ENCODE measurements at places on chromosomes 2 and 18.
A peak's percentile ranks its signal among the peaks of the same experiment; 100 is the strongest.

- no peak for DNase-seq
Observed at GRCh38 chr18:70158992-70159717, 46.3 kb downstream of the RTTN start.

GRCh38 chr2:156077041-156077742 lies 255.3 kb downstream of the NR4A2 start:
- no peak for DNase-seq

DNA sequence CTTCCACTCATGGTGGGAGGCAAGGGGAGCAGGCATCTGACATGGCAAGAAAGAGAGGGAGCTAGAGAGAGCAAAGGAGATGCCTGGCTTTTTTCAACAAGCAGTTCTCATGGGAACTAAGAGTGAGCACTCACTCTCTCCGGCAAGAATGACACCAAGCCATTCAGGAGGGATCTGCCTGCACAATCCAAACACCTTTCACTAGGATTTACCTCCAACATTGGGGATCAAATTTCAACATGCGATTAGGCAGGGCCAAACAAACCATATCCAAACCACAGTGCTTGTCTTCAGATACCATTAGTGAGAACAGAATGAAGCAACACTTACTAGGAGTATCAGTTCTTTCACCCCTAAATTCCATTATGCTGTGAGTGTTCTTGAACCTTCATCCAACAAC lies 77.3 kb downstream of the FIGN start:
- DNase-seq: peak; percentile 32

GRCh38 chr2:4947911-4948310 lies 744.3 kb upstream of the SOX11 start:
- no peak for DNase-seq

DNA sequence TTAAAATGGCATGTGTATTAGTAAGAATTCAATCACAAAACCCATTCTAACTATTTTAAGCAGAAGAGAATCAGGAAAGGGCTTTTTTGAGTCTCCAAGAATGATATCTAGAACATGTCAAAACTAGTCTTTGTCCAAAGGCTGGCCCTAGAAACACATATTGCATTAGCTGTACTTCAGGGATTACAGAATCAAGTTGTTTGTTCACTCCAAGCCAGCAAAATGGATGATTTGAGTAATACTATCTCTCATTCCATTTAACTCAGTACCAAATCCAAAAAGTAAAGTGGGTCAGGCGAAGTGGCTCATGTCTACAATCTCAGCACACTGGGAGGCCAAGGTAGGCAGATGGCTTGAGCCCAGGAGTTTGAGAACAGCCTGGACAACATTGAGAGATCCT lies 41.3 kb downstream of the ATF2 start:
- peak; percentile 15 for DNase-seq

GRCh38 chr2:130884503-130884902 lies 47.8 kb downstream of the ARHGEF4 start:
- DNase-seq: no peak

DNA sequence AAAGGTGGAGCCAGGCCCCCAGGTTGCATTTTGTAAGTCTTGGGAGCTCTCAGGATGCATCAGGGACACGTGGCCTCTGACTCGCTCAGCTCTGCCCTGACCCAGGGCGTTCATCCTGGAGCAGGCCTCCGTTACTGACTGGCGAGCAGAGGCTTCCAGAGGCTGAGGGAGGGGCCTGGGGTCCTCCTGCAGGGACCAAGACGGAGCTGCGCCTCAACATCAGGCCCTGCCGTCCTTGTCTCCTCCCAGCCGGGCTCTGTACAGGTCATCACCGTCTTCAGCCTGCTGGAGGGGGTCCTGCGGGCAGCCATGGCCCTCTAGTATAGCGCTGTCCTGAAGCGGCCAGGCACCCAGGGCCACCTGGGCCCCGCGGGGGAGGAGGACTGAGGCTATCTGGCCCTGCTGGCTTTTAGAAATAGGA lies 10.2 kb upstream of the ALPP start:
- no peak for DNase-seq

DNA sequence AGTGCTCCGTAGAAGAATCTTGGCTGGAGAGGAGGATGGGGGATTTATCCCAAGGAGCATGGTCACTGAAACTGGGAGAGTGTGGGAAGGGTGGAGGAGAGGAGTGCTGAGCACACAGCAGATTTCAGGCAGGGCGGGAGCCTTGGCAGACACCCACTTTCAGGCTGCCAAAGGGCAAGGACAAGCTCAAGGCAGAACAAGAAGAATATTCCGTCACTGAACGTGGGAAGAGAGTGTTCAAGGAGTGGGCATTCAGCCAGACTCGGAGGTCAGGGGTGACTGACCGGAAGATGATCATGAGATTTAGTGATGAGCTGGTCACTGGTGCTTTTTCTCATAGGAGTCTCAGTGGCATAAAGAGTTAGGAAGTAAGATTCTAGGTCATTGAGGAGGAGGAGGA lies 136.2 kb upstream of the RASGRP3 start:
- DNase-seq: peak; percentile 62

DNA sequence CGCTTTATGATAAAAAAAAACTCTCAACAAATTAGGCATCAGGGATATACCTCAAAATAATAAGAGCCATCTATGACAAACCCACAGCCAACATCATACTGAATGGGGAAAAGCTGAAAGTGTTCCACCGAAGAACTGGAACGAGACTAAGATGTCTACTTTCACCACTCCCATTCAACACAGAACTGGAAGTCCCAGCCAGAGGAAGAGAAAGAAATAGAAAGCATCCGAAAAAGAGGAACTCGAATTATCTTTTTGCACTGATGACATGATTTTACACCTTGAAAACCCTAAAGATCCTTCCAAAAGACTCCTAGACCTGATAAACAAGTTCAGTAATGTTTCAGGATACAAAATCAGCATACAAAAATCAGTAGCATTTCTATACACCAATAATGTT lies 121.6 kb downstream of the ZRANB3 start:
- no peak for DNase-seq

DNA sequence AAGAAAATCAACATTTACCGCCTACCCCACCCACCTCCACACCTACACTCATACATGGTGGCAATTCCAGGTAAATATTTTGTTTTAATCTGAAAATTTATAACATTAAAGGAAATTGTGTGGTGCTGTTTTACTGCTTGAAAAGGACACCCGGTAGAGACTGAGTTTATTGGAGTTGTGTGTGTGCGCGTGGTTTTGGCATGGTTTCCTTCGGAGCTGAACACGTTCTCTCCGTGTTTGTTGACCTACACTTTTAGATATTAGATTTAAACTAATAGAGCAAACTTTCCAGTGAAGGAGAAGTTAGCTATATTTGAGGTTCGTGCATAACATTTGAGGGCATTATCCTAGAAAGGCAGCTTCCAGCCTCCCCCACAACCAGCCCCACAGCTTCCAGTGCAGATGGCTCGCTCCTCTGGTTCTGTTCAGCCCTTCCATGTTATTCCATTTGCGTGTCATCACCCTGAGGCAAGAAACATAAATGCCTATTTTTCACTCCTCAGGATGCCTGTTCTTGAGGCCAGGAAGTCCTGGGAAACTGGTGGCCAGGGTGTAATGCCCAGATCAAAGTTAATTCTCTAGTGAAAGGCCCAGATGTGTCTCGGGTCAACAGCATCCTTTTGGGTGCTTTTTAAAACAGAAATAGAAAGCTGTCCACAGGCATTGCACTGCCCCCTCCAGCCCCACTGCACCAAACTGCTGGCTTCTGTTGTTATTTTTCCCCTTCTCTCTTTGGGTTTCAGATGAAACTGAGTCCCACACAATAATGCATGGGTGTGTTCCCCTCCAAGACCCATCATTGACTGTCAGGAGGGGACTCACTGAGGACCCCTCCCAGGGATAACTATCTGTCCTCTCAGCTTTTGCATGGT lies 190.2 kb downstream of the SETBP1 start:
- no peak for DNase-seq

- no peak for DNase-seq
Observed at GRCh38 chr2:61998426-61998825, 93.0 kb downstream of the COMMD1 start.

DNA sequence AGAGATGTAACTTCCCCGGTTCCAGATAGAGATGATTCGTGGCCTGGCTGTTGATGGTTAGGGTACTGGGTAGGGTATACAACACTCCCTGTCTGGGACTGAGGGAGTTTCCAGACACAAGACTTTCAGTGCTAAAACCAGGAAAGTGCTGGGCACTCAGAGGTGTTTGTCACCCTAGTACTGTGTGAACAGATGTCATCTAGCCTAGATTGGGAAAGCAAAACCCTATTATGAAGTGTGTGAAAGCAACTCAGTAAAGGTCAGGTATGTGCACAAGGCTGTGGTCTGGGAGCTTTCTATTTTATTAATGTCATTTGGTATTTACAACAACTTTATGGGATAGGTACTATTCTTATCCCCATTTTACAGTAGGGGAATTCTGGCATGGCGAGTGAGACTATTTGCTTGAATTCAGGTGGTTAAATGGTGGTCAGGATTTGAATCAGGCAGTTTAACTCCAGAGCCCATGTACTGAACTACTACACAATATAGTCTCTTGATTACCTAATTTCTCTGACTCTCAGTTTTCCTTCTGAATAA lies 2.6 kb downstream of the BZW1 start:
- DNase-seq: no peak

GRCh38 chr2:30193104-30193681 lies 38.1 kb upstream of the LBH start:
- DNase-seq: no peak

DNA sequence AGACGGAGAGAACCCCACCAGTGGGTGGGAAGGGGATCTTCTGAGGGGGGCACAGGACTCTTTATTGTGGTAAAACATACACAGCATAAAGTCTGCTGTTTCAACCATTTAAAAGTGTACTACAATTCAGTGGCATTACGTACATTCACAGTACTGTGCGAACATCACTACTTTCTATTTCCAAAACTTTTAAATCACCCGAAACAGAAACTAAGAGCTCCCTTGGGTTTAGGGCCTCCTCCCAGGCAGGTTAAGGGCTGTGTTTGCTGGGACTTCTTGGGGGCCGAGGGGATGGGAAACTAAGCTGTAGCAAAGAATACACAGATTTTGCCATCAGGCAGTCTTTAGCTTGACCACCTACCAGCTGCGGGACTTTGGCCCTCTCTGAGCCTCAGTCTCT lies 242.0 kb downstream of the HAUS1 start:
- no peak for DNase-seq

- no peak for DNase-seq
Observed at GRCh38 chr2:54952978-54953456, 97.2 kb downstream of the RTN4 start.

DNA sequence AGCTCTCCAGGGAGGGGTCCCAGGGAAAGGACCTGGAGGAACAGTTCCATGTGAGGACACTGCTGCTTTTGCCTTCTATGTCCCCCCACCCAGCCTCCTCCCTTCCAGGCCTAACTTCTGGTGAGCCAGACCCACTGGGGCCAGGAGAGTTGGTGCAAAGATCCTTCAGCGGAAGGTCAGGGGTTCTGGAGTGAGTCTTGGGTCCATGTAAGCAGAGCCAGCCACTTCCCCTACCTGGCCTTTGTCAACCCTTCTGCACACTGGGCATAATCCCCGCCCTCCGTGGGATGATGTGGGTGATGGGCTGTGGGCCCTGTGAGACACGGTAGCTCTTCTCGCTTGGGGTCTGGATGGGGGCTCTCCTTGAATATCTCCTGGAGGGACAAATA lies 76.9 kb downstream of the RHOB start:
- DNase-seq: no peak

- DNase-seq: peak; percentile 89
Observed at GRCh38 chr2:161436411-161436810, 20.3 kb downstream of the TBR1 start.

DNA sequence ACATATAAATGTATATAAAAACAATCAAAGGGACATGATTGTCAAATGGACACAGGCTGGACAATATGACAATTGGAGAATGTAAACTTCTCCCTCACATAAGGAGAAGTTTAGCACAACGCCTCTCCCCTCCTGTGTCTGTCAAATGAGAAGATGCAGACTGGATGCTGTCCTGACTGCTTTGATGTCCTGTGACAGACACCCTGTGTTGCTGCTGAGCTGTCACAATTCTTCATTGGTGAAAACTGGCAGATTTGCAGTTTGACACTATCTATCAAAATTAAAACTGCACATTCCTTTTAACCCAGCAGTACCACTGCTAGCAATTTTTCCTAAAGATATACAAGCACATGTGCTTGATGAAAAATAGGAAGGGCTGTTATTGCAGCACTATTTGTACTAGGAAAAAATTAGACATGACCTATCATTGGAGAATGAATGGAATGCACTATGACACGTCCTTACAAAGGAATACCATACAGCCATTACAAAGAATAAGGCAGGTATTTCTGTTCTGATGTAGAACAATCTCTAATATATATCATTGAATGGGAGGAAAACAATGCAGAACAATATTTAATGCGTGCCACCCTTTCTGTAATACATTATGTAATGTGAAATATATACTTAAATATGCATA lies 12.4 kb downstream of the DPYSL5 start:
- no peak for DNase-seq

DNA sequence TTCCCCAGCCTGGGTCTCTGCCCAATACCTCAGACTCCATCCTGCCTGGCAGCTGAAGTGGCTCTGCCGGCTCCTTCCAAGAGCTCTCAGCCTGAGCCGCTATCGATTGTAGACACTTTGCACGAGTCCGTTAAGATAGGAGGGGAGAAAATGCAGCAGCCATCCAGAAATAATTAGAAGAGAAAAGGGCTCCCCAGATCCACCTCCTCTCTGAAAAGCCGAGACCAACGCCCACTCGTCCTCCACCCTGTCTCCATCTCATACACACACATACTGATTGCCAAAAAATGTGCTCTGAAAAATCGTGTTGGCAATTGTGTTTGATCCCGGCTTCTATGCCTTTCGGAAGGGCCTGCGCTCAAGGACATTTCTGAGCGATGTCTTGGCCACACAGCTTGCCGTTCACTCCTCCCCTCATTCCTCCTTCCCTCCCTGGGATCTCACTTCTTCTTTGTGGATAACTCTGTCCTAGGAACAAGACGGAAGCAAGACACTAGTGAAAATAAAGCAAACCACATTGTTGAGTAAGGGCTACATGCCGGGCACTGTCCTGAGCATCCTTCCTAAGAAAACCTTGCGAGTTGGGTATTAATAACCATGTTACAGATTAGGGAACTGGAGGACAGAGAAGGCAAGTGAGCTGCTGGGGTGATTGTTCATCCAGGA lies 372.8 kb upstream of the MYT1L start:
- DNase-seq: no peak

DNA sequence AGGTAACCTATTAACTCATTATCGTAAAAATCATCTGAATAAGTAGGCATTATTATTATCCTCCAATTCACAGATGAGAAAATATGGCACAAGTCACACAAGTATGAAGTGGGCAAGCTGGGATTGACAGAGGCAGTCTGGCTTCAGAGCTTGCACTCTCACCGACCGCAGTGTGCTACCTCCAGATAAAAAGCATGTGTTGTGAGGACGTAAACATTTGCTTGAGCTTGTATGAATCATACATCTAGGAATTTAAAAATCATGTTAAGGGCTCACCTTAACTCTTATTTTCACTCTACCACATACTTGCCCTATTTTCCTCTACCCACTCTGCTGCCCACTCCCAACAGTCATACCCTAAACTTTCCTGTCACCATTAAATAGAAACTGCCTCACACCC lies 65.3 kb upstream of the AMMECR1L start:
- no peak for DNase-seq

Data from fibroblast of gingiva (primary cell).